T-helper 17 cell (primary cell): ENCODE measurements at places on chromosomes 13 and 19. TPM values are rescaled to one million over a fixed set of nuclear protein-coding genes. Genes with fewer than 3 reads are reported as not detected.

SPINT2 gene
- total RNA-seq = 49.1 TPM

ZNF175 gene
- 5.1 TPM for total RNA-seq

DACH1 gene
- total RNA-seq = 0.13 TPM

INAFM1 gene
- total RNA-seq = 9.2 TPM

RNF225 gene
- total RNA-seq = not detected

LHB gene
- total RNA-seq = not detected

MRPL57 gene
- 7.8 TPM for total RNA-seq

SIGLEC5 gene
- total RNA-seq = 0.37 TPM

CFAP97D2 gene
- total RNA-seq = not detected

S1PR2 gene
- total RNA-seq = 18.1 TPM

PSG2 gene
- not detected for total RNA-seq

ZNF320 gene
- 4.0 TPM for total RNA-seq

UGGT2 gene
- 0.50 TPM for total RNA-seq

FGF14 gene
- not detected for total RNA-seq

GRCh38 chr19:42212886-42213285 lies 4.6 kb downstream of the DEDD2 start:
- DNase-seq = no peak
- H3K27ac ChIP-seq = peak overlapping the region; percentile 56
- peak overlapping the region; percentile 83 for H3K4me3 ChIP-seq
- H3K4me1 ChIP-seq = peaks cover 54% of the 10 kb centered on the region
- peaks cover 15% of the 10 kb centered on the region for H3K36me3 ChIP-seq

GRCh38 chr19:29372921-29373797 lies 152.6 kb upstream of the VSTM2B start:
- no peak for DNase-seq
- H3K36me3 ChIP-seq = no peaks in the 10 kb centered on the region
- no peak overlapping the region for H3K27ac ChIP-seq
- no peaks in the 10 kb centered on the region for H3K4me1 ChIP-seq

DNA sequence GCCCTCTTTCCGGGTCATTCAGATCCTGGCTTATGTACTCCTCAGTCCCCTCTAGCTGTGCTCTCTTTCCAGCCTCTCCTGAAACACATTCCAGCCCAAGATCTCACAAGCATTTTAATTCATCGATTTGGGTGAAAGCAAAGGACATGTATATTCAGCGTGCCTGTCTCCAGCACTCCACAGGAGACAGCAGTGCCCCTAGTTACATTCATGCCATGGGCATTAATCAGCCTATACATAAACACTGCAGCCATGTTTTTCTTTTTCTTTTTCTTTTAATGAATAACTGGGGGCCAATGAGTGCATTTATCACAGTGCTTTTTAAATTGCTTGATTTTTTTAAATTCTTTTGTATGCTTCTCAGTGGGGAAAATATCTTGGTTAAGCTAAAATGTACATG lies 199.1 kb downstream of the DCT start:
- H3K27me3 ChIP-seq = peaks cover 4% of the 10 kb centered on the region
- H3K4me3 ChIP-seq = no peak overlapping the region

DNA sequence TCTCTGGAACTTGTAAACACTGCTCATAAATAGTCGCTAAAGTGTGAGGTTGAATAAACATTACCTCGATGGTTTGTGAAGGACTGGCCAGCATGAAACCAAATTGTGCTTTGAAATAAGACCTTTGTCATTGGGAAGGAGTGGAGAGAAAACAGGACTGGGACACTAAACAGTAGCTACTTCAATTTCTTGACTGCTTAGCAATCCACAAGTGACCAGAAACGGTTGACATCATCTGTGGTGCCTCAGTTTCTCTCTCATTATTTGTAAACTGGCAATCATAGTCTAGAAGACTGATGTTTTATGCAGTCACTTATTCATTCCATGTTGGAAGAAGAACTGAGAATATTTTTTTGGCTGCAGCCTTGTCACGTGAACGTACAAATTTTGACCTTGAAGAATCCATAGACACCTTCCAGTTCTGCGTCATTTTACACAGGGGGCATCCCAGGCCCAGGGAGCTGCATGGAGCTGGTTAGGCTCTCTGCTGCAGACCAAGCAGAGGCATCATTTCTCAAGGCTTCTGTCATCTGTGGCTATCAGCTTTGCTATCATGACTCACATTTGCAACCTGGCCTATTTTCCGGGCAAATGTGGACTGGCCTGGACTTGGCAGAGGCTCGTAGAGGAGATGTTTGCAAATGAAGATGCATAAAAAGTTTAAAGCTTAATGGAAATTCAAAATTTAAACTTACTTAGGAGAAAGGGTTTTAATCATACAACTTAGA lies 391.8 kb downstream of the FGF9 start:
- peaks cover 65% of the 10 kb centered on the region for H3K4me1 ChIP-seq
- H3K4me3 ChIP-seq = peak overlapping the region; percentile 84
- no peaks in the 10 kb centered on the region for H3K27me3 ChIP-seq
- DNase-seq = no peak
- H3K27ac ChIP-seq = peak overlapping the region; percentile 100

DNA sequence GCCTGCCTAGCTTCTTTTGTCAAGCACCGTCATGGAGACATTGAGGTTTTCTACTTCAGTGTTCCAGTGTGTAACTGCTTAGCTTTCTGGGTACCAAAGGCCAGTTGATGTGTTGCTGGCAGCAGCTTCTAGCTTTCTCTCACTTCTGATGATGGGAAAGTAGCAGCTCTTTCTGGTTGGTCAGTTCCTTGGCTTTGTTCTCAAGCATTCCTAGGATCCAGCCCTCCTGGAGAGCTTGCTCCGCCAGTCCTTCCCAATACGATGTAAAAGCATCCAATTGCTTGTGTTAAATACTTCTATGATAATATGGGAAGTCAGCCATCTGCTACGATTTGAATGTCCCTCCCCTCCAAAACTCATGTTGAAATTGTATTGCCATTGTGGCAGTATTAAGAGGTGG lies 182.8 kb downstream of the UGGT2 start:
- DNase-seq = no peak
- H3K27ac ChIP-seq = no peak overlapping the region
- H3K27me3 ChIP-seq = peaks cover 16% of the 10 kb centered on the region
- H3K4me3 ChIP-seq = no peak overlapping the region
- no peaks in the 10 kb centered on the region for H3K4me1 ChIP-seq

DNA sequence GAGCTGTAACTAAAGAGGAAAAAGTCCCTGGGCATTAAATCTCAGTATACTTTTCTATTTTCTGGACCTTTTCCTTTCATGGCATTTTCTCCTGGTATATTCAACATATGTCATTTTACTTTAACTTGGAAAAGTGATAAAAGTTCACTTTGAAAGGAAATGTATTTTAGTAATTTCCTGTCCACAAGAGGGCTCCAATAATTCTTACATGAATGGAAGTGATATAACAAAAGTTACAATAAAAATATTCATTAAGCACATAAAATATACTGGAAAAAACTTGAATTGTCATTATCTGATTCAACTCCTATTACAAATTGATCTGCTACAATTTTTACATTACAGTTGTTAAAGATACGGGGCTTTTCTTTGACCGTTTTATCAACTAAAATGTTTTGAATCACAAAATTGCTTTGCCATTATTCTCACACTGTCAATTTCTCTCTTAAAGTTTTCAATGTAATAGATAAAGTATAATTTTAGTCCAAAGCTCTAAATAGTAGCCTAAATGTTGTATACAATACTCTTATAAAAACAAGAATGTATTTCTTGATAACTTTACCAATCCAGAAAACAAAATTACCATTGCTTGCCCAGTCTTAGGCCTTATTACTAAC lies 4.9 kb downstream of the UBL3 start:
- H3K4me1 ChIP-seq = peaks cover 48% of the 10 kb centered on the region
- no peak overlapping the region for H3K4me3 ChIP-seq
- no peak for DNase-seq
- no peaks in the 10 kb centered on the region for H3K27me3 ChIP-seq
- peaks cover 12% of the 10 kb centered on the region for H3K36me3 ChIP-seq
- peak overlapping the region; percentile 1 for H3K27ac ChIP-seq

GRCh38 chr13:32264407-32264806 lies 50.8 kb downstream of the ZAR1L start:
- peaks cover 9% of the 10 kb centered on the region for H3K4me1 ChIP-seq
- H3K27me3 ChIP-seq = no peaks in the 10 kb centered on the region

DNA sequence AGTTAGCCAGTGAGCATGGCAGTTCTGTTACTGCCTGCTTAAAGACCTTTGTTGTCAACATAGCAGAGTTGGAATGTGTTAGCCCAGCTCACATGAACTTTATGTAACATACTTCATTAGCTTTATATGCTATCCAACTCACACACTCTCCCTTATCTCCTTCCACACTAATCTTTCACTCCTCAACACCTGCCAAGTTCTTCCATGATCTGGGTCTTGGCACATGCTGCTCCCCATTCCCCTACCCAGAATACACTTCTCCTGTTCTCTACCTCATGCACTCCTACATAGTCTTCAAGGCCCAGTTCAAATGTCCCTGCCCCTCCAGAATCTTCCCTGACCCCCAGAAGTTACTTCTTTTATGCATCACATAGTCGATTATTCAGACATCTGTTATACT lies 179.3 kb downstream of the KATNAL1 start:
- H3K27me3 ChIP-seq = no peaks in the 10 kb centered on the region
- H3K4me3 ChIP-seq = no peak overlapping the region
- peaks cover 11% of the 10 kb centered on the region for H3K4me1 ChIP-seq
- H3K36me3 ChIP-seq = peaks cover 2% of the 10 kb centered on the region

- peak overlapping the region; percentile 94 for H3K4me3 ChIP-seq
- peaks cover 36% of the 10 kb centered on the region for H3K4me1 ChIP-seq
- H3K27me3 ChIP-seq = no peaks in the 10 kb centered on the region
- H3K36me3 ChIP-seq = peaks cover 7% of the 10 kb centered on the region
- H3K27ac ChIP-seq = peak overlapping the region; percentile 98
These were observed 1.5 kb upstream of the UPF3A start for GRCh38 chr13:114279758-114280355.

DNA sequence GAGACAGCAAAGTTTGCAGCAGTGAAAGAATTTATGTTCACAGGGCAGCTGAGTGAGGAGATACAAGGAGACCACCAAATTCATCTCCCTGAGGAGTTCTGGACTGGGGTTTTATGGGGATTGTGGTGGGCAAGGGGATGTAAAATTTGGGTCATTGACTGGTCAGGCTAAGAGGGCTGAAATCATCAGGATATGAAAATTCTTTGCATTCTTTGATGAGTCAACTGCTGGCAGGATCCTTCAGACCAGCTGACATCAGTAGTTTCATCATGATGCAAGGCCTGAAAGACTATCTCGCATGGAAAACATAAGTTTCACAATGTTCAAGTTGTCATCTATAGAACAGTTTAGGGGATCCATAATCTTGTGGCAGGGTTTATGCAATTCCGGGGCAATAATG lies 869.5 kb upstream of the PCDH9 start:
- H3K27ac ChIP-seq = no peak overlapping the region
- no peaks in the 10 kb centered on the region for H3K36me3 ChIP-seq
- no peak overlapping the region for H3K4me3 ChIP-seq

GRCh38 chr19:44645407-44646048 lies 1.8 kb downstream of the PVR start:
- H3K4me1 ChIP-seq = peaks cover 4% of the 10 kb centered on the region
- no peak for DNase-seq
- peaks cover 34% of the 10 kb centered on the region for H3K27me3 ChIP-seq
- H3K4me3 ChIP-seq = no peak overlapping the region

DNA sequence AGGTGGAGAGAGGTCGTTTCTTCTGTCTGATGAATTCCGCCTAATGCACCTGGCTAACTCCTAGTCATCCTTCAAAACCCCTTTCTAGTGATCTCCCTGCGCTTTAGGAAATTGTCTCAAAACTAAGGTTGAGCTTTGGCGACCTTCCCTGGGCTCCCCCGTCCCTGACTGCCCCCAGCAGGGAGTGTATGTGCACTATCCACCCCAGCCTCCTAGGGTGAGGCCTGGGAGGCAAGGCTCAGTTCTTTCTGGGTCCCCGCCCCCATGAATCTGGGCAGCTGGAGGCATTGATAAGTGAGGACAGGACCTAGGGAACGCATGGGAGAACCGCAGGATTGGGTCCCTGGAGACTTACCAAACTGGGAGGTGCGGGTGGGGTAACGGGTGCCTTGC lies 378 bp downstream of the TLE6 start:
- H3K4me3 ChIP-seq = peak overlapping the region; percentile 57
- DNase-seq = no peak
- H3K4me1 ChIP-seq = peaks cover 14% of the 10 kb centered on the region
- peaks cover 17% of the 10 kb centered on the region for H3K27me3 ChIP-seq
- H3K27ac ChIP-seq = no peak overlapping the region

DNA sequence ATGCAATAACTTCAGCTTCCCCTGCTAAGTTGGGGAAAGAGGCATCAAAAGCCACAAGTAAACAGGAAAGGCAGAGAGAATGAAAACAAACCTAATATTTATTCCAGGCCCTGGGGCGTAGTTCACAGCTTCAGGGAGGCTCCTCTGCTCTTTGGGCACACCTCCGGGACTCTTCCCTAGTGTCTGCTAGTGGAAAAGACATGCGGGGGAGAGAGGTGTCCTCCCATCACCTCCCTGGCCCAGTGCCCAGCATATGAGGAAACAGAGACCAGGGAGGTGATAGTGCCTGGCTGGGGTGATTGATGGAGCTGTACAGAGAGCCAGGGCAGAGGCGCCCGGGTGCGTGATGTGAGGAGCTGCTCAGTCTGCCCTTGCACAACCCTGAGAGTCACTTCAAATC lies 71.0 kb downstream of the RASL11A start:
- peaks cover 7% of the 10 kb centered on the region for H3K4me1 ChIP-seq
- DNase-seq = no peak
- H3K27me3 ChIP-seq = peaks cover 42% of the 10 kb centered on the region
- H3K27ac ChIP-seq = no peak overlapping the region
- peaks cover 2% of the 10 kb centered on the region for H3K36me3 ChIP-seq

DNA sequence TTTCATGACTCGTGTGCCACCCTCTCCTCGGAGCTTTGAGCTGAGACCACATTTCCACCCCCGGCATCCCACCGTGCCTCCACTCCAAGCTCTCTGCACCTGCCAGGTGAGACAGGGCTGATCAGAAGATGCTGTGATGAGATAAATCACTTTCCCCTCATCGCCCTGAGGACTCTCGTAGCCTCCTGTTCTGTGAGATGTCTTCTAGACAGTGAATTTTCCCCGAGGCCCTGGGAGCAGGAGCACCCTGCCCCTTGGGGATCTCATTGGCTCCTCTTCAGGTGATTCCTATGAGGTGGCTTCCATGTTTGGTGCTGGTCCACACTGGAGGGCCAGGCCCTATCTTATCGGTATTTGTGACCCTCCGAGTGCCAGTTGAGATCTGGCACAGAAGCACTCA lies 154.0 kb upstream of the TSHZ3 start:
- H3K27me3 ChIP-seq = peaks cover 44% of the 10 kb centered on the region
- no peak overlapping the region for H3K4me3 ChIP-seq
- no peak overlapping the region for H3K27ac ChIP-seq
- DNase-seq = no peak
- no peaks in the 10 kb centered on the region for H3K36me3 ChIP-seq
- H3K4me1 ChIP-seq = peaks cover 2% of the 10 kb centered on the region

DNA sequence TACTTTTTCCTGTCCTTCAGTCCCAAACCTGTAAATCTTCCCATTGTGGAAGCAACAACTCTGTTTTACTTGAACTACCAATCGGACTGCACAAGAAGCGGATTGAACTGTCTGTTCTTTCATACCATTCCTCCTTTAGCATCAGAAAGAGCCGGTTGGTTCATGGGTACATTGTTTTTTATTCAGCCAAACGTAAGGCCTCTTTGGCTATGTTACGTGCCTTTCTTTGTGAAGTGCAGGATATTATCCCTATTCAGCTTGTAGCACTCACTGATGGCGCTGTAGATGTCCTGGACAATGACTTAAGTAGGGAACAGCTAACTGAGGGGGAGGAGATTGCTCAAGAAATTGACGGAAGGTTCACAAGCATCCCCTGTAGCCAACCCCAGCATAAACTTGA lies 60.3 kb downstream of the ARHGAP35 start:
- peaks cover 28% of the 10 kb centered on the region for H3K4me1 ChIP-seq
- H3K4me3 ChIP-seq = no peak overlapping the region
- no peak for DNase-seq
- H3K27ac ChIP-seq = no peak overlapping the region
- no peaks in the 10 kb centered on the region for H3K27me3 ChIP-seq
- H3K36me3 ChIP-seq = peaks cover 9% of the 10 kb centered on the region
